ENCODE measurements at places on chromosomes 13 and 19.

- peak; percentile 28 for DNase-seq
These were observed 4.2 kb upstream of the ZIC2 start for GRCh38 chr13:99977334-99977911.

DNA sequence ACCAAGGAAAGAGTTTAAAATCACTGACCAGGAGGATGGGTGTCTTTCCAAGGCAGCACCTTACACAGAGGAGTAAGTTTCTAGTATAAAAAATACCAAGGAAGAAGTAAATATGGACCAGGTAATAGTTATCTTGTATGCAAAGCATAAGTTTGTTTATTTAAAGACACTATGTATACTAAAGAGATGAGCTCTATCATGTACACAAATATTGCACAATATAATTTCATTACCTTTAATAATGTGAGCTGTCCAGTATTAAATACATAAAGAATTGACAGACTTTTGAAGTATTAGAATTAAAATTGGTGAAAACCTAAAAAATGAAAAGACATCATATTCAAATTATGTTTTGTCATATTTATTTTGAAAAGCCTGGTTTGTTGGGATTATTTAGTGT, 322.0 kb upstream of the MIR17HG start:
- DNase-seq, result no peak

DNA sequence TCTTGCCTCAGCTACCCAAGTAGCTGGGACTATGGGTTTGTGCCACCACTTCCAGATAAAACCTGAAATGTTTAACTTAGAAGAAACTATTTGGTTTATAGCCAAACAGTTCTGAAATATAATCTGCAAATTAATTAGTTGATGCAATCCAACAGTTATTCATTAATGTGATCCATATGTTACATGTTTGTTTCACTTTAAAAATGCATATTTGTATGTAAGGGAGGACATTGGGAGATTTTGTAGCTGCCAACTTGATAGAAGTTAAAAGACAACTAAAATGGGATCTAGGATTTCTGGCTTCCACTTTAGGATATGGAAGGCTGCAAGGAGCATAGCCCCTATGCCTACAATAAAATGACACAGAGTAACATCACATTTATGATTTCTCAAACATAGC, 532.5 kb upstream of the SLC10A2 start:
- DNase-seq, result no peak

GRCh38 chr19:1355568-1356507, 27.9 kb upstream of the NDUFS7 start:
- DNase-seq, result peak; percentile 39

GRCh38 chr13:107079423-107080049, 511.6 kb upstream of the ARGLU1 start:
- DNase-seq, result no peak

GRCh38 chr13:110116072-110116487, 190.9 kb downstream of the COL4A1 start:
- no peak for DNase-seq

DNA sequence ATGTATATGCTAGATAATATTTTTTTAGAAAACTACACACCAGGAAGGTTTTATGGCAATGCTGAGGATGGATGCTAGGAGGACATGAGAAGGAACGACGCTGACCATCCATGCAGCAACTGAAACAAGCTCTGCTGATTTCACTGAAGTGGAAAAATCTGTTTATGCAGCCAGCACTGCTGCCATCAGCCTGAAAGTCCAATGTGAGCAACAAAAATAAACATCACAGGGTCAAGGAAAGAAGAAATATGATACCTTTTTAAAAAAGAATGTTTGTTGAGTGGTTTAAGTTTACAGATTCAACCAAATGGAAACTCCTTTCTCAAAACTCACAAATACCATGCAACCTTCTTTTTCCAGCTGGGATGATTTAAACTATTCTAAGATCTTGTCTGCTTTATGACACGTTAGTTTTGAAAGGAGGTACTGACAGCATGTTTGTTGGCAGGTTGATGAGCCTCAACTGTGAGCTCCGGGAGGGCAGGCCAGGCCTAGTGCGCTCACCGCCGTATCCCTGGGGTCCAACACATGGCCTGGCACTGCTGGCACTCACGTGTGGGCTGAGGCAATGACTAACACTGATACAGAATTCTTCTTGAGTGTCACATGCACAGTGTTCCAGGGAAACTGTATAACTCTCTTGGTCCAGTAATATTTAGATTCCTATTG, 46.8 kb downstream of the LATS2 start:
- DNase-seq, result no peak

DNA sequence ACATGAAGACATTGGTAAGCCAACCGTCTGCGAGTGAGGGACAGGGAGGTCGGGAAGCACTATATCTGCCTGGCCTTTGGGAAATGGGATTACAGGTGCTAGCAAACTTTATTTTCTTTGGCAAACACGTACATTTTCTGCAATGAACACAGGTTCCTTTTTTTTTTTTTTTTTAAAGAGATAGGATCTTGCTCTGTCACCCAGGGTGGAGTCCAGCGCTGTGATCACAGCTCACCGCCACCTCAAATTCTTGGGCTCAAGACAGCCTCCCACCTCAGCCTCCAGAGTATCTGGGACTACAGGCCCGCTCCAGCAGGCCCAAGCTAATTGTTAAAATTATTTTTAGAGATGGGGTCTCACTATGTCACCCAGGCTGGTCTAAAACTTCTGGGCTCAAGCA, 24.2 kb downstream of the ELAVL1 start:
- DNase-seq, result no peak

- no peak for DNase-seq
These were observed 242.1 kb downstream of the FGF9 start for GRCh38 chr13:21913010-21913409.

GRCh38 chr13:70347947-70348620, 239.8 kb upstream of the KLHL1 start:
- DNase-seq, result no peak

DNA sequence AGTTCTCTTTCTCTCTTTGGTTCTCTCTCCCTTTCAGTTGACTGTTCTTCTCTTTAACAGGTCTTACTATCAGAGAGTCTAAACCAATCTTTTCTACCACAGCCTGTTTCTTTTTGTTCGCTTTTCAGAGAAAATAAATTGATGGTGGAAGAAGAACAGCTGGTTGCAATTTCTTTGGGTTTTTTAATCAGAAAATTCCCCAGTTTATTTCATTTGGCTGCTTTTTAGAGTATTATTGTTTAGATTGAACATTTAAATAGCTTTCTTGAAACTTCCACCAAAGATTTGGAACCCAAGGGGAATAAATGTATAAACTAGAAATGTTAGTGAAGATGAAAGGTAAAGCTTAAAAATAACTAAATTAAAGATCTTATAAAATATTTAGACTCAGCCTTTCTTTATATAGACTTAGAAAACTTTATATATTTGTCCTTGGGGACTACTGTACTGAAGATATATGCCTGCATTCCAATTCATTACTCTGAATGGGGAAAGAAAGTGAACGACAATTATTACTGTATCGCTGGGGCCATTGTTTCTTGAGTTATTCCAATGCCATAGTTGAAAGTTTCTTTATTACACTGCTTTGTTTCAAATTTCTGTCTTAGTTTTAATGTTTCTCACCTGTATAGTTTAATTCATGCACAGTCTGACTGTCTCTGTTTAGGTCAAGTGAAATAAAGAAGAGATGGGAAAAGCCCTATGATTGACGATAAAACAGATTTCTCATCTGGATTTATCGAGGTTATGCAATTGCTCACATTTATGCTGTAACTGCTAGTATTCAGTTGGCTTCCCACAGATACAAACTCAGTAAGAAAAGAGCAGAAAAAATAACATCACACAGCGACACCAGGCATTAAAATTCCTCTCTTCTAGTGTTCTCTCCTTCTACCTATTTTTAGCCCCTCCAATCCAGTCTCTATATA, 169.4 kb upstream of the CSNK1A1L start:
- DNase-seq, result no peak

All from NCI-H2081 (cell line).